ENCODE measurements at places on chromosomes 5 and 9.

- DNase-seq: no peak
Observed at GRCh38 chr9:20495098-20495497, 127.2 kb downstream of the MLLT3 start.

GRCh38 chr9:89739511-89739910 is 134.7 kb downstream of the GADD45G start:
- DNase-seq: no peak

- no peak for DNase-seq
Observed at GRCh38 chr5:67431191-67431590, 234.6 kb upstream of the CD180 start.

DNA sequence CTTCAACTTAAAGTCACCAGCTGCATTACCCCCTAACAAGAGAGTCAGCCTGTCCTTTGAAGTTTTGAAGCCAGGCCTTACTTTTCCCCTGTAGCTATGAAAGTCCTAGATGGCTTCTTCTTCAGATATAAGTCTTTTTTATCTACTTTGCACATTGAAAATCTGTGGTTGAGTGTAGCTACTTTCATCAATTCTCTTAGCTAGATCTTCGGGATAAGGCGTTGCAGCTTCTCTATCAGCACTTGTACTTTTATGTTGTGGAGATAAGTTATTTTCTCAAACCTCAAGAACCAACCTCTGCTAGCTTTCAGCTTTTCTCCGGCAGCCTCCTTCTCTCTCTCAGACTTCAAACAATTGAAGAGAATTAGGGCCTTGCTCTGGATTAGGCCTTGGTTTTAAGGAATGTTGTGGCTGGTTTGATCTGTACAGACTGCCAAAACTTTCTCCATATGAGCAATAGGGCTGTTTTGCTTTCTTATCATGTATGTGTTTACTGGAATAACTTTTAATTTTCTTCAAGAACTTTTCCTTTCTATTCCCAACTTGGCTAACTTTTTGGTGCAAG is 21.6 kb downstream of the CATSPER3 start:
- DNase-seq: no peak

GRCh38 chr5:65961633-65962032 is 35.3 kb downstream of the ERBIN start:
- no peak for DNase-seq

GRCh38 chr5:111859533-111860270 is 102.7 kb upstream of the NREP start:
- DNase-seq: no peak

DNA sequence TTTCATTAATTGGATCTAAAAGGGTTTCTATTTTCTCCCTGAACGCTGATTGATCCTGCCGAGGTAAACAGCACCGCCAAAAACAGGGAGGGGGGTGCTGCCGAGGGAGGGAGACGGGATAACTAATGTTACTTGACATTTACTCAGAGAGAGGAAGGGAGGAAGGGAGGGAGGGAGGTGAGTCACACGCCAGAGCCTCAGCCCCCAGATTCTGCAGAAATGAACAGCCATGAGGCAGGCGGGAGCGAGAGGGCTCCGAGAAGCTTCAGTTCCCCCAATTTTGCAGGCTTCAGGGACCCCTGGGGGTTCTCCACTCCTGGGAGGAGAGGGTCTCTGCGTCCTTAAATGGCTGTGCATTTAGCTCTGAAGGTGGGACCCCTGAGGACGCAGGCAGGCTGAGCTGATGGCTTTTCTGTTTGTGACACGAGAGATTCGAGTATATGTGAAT is 59.1 kb upstream of the IER5L start:
- DNase-seq: no peak

DNA sequence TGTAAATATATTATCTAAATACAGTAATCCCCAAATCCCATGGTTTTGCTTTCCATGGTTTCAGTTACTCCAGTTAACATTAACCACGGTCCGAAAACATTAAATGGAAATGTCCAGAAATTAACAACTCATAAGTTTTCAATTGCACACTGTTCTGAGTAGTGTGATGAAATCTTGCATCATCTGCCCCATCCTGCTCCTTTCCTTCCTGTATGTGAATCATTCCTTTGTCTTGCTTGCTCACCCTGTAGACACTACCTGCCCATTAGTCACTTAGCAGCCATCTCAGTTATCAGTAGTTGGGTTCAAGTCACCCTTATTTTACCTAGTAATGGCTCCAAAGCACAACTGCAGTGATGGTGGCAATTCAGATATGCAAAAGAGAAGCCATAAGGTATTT is 1568.5 kb upstream of the WWC1 start:
- no peak for DNase-seq

GRCh38 chr9:110700953-110701352 is 32.4 kb downstream of the MUSK start:
- DNase-seq: no peak

Data from vagina (tissue), 2 donors.